Stimulated activated CD4-positive, alpha-beta T cell treated with anti-CD3 and anti-CD28 coated beads, Interleukin-2, amount 100 ng/mL, for 48 hours (primary cell): ENCODE measurements at places on chromosomes 6 and 20.

- DNase-seq: no peak
These were observed 101.1 kb upstream of the SCAF8 start for GRCh38 chr6:154632119-154632518.

- DNase-seq: no peak
These were observed 114.0 kb upstream of the FLRT3 start for GRCh38 chr20:14451458-14451857.

- no peak for DNase-seq
These were observed 10.3 kb downstream of the FRS3 start for GRCh38 chr6:41769376-41769775.

- DNase-seq: no peak
These were observed at the start of gene PAK5 for GRCh38 chr20:9838378-9839295. PAK5 (minus strand) TSS chr20:9839076; CDS start chr20:9644328, 194,748 bp downstream.

DNA sequence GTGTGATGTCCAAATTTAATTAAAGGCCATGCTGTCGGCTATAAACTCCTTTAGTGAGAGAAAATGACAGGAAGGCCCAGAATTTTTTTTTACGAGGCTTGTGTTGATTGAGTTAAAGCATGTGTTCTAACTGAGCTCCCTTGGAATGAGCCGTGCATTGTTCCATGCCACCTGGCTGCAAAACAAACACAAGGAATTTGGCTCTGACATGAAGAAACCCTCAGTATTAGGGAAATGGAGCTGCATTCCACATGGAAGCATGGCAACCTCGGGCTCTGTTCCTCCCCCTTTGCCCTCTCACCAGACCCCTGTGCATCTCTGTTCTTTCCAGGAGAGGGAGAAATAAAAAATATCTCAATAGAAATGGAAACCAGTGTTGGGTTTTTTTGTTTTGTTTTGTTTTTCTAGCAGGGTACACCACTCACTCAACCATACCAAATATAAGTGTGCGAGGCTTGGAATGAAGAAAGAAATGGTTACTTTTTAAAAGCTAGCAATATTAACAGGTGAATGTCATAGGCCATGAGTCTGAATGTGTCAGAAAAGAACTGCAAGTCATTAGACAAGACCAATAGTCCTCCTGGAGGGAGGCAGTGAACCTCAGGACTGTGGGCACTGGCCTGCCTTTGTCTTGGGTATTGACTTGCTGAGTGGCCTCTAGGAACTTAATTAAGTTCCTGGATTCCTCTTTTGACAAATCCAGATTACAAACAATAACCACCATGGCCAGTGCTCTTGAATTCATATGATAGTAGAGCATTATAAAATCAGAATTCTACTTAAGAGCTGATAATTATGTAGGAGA is 935.1 kb downstream of the KIF16B start:
- DNase-seq: no peak

DNA sequence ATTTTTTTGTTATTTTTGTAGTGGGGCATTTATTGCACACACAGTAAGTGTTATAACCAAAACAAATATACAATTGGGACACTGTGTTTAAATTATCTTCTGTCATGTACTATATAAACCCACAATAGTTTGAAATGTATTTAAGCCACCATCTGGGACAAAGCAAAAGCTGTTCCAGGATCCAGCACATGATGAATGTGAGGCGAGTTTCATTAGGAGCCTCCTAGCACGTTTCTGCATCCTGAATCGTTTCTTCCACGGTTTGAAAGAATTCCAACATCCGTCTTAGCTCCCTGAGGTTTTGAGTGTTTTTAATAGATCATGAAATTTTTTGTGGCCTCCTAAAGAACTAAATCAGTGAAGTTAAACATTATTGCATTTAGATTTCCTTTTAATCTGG is 65.8 kb downstream of the EYA4 start:
- DNase-seq: no peak

DNA sequence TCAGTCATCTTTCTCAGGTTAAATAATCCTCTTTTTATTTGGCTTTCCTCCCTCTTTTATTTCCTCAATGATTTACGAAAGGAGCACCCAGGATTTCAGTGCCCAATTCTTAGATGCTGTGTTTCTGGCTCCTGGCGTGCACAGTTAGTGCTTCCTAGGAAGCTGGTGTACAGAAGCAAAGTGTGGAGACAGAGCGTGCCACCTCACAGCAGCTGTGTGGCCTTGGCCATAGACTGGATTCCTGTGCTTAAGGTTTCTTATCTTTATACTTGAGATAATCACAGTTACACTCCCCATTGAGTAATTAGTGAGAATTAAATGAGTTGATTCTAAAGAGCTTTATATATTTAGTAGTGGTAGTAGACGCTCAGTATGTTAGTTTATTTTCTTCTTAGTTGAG is 39.7 kb upstream of the GJA1 start:
- DNase-seq: no peak
